ENCODE measurements at places on chromosomes 1 and 21. TPM values are rescaled to one million over a fixed set of nuclear protein-coding genes. Genes with fewer than 3 reads are reported as not detected.

- no peak for DNase-seq
Observed at GRCh38 chr21:40173816-40174215, 306.6 kb downstream of the PCP4 start.

CD5L gene
- total RNA-seq = not detected

GRCh38 chr1:43573066-43573800, 42.5 kb downstream of the PTPRF start:
- no peak for DNase-seq

- no peak for DNase-seq
Observed at GRCh38 chr21:37364722-37365121, 1.9 kb upstream of the DYRK1A start.

- no peak for DNase-seq
Observed at GRCh38 chr1:16458831-16459230, 18.3 kb downstream of the NECAP2 start.

GRCh38 chr1:180892675-180893074, 20.0 kb upstream of the KIAA1614 start:
- DNase-seq = no peak

AMPD1 gene
- total RNA-seq = not detected

GRCh38 chr1:171784784-171785183, 3.3 kb downstream of the METTL13 start:
- no peak for DNase-seq

GRCh38 chr1:1421147-1421906, at the start of gene ANKRD65:
Gene ANKRD65 (minus strand): TSS chr1:1421276. CDS start chr1:1421005, 271 bp downstream.
- DNase-seq = no peak

DNA sequence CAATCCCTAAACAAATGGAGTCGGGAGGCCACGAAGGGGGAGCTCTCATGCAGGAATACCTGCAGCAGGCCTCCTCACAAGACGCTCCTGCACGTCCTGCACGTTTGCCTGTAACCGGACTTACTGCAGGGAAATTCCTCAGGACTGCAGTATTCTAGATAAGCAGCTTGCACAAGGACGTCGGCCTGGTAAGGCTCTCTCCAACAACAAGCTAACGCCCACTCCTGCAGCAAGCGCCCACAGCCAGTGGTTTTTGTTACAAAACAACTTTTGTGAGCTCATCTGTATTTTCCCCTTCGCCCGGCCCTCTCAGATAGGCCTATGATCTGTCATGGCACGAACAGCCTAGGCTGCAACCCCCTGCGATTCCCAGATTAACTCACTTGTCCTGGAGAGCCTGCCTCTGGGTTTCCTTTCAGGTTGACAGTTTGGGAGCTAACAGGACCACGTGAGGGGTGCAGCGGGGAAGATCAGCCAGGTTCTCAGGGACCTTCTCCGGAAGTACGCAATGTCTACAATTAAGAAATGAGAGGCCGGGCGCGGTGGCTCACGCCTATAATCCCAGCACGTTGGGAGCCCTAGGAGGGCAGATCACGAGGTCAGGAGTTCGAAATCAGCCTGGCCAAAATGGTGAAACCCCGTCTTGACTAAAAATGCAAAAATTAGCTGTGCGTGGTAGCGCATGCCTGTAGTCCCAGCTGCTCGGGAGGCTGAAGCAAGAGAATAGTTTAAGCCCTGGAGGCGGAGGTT, 921 bp upstream of the MIB2 start:
- no peak for DNase-seq

DNAI4 gene
- 1.5 TPM for total RNA-seq

DNA sequence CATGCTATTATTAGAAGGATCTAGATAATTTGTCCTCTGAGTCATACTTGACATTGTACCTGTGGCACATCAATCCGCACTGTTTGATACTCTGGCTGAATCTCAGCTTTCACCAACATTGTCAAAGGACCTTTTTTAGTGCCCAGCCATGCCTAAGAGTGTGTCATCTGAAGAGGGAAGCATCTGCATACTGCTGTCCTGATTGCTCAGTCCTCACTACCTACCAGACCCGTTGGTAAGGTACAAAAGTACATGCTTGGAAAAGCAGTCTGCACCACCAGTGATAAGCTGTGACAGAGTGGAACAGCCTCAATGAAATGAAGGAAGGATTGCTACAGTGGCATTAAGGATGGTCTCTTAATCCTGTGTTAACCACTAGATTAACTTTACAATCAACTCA, 17.1 kb downstream of the SYNC start:
- DNase-seq = no peak

DNA sequence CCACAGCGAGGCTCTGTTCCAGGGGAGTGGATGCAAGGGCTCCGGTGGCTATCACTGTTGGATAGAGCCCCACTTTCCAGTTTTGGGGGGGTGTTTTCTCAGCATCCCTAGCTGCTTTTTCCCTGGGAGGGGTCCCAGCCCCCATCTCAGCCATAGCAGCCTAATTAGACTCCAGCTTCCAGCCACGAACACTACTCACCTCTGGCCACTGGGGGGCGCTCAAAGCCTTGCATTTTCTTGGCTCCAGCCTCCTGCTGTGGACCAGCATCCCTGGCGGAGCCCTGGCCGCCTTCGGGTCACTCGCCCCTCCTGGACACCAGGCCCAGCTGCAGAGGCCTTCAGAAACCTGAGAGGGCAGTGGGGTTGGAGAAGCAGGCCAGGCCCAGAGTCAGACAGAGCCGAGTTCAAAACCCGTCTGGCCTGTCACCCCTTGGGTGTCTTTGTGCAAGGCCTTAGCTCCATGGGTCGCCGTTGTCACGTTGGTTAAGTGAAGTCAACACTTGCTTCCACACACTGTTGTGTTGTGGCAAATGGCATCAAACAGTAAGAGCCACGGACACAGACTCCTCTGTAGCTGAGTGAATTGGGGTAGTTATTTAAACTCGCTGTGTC, 93.5 kb upstream of the ACTL8 start:
- peak; percentile 22 for DNase-seq

DNA sequence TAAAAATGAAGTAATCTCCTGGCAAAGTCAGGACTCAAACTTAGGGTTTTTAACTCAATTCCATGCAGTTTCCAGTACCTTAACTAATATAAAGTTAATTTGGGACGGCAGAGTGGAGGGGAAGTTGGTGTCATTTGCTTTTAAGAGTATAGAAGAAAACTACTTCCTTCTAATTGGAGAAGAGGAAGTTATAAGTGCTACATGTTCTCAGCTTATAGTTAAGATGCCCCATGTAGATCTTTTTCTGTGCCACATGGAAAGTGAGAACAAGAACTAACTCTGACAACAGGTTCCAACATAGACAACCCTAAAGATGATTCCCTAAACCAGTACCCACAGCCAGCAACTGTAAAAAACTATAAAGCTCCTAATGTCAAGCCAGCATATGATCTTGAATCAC, 11.5 kb downstream of the RRAGC start:
- DNase-seq = no peak

Measured in A172 (cell line).